ENCODE measurements at places on chromosomes 16 and 17. TPM values are rescaled to one million over a fixed set of nuclear protein-coding genes. Genes with fewer than 3 reads are reported as not detected.

Gene SREBF1
- polyA plus RNA-seq: 14.3 TPM

Gene MILR1
- 6.3 TPM for polyA plus RNA-seq

Gene DNAAF1
- polyA plus RNA-seq: not detected

Gene C16orf96
- not detected for polyA plus RNA-seq

DNA sequence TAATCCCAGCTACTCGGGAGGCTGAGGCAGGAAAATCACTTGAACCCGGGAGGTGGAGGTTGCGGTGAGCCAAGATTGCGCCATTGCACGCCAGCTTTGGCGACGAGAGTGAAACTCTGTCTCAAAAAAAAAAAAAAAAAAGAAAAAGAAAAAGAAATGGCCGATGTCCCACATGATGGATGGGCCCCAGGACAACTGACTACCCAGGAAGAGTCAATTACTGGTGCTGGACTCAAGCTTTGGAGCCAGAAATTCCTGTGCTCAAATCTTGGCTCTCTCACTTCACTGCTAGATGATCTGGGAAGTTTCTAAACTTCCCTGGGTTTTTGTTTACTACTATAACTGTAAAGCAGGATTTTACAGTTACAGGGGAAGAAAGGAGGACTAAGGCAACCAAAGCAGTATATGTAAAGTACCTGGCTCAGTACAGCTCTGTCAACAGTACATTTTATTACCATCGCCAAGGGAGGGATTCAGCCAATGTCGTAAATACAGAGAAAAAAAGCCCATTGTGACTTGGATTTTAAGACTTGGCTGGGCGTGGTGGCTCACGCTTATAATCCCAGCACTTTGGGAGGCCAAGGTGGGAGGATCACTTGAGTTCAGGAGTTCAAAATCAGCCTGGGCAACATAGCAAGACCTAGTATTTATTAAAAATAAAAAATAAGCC is 11.9 kb downstream of the C16orf86 start:
- no peaks in the 10 kb centered on the region for H3K27me3 ChIP-seq
- DNase-seq: no peak
- no peaks in the 10 kb centered on the region for H3K36me3 ChIP-seq
- no peaks in the 10 kb centered on the region for H3K4me1 ChIP-seq
- no peak overlapping the region for H3K27ac ChIP-seq

GRCh38 chr17:9944704-9945103 is 39.6 kb upstream of the RCVRN start:
- H3K27ac ChIP-seq: no peak overlapping the region
- no peak overlapping the region for H3K4me3 ChIP-seq
- H3K4me1 ChIP-seq: no peaks in the 10 kb centered on the region
- H3K27me3 ChIP-seq: no peaks in the 10 kb centered on the region

DNA sequence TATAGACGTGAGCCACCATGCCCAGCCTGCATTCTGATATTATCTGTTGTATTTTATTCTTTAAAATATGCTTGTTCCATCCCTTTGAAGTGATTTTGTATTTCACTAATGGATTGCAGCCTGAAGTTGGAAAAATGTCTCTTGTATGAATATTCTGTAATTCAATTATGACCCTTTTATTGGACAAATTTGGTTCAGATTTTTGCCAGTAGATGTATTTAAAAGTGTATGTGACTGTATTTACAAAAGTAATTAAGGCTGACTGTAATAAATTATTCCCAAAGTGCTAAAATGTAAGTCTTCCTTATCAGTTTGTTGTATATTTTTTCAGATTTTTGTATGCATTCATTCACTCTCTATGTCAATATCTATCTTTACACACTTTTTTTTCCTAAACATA is 23.8 kb downstream of the PPM1E start:
- no peaks in the 10 kb centered on the region for H3K27me3 ChIP-seq
- H3K36me3 ChIP-seq: no peaks in the 10 kb centered on the region
- no peak overlapping the region for H3K27ac ChIP-seq
- DNase-seq: no peak
- H3K4me1 ChIP-seq: no peaks in the 10 kb centered on the region
